ENCODE measurements at places on chromosomes 2 and 18.

DNA sequence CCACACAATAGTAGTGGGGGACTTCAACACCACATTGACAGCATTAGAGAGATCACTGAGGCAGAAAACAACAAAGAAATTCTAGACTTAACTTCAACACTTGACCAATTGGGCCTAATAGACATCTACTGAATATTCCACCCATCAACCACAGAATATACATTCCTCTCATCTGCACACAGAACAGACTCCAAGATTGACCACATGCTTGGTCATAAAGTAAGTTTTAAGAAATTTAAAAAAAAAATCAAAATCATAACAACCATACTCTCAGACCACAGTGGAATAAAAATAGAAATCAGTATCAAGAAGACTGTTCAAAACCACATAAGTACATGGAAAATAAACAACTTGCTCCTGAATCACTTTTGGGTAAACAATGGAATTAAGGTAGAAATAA, 9.0 kb upstream of the FLACC1 start:
- no peak for DNase-seq

GRCh38 chr18:55375930-55376329, 212.1 kb downstream of the TCF4 start:
- DNase-seq, result no peak

- DNase-seq, result no peak
Measured at GRCh38 chr18:24731981-24732380, 271.5 kb downstream of the HRH4 start.

DNA sequence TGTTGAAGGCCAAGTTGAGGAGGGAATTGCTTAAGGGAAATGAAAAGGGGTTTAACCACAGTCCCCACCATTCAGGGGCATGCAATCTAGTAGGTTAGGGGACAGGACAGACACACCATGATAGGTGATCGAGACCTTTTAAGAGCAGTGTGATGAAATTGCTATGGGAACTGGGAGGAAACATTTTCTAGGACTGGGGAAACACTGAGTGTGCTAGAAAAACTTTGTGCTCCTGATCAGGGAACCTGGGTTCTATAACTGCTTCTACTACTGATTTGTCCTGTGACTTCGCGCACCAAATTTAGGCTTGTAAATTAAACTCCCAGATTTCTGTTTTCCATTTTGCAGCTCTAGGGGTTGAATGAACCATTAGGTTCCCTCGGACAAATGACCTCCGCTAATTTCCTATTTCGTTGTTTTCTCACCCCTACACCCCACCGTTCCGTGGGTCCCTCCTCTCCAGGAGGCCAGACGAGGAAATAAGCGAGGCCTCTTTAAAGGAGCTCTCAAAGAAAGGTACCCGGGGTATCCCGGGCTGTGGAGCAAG, 371 bp upstream of the LCLAT1 start:
- no peak for DNase-seq

GRCh38 chr2:8710951-8711350, 29.1 kb downstream of the ID2 start:
- no peak for DNase-seq

DNA sequence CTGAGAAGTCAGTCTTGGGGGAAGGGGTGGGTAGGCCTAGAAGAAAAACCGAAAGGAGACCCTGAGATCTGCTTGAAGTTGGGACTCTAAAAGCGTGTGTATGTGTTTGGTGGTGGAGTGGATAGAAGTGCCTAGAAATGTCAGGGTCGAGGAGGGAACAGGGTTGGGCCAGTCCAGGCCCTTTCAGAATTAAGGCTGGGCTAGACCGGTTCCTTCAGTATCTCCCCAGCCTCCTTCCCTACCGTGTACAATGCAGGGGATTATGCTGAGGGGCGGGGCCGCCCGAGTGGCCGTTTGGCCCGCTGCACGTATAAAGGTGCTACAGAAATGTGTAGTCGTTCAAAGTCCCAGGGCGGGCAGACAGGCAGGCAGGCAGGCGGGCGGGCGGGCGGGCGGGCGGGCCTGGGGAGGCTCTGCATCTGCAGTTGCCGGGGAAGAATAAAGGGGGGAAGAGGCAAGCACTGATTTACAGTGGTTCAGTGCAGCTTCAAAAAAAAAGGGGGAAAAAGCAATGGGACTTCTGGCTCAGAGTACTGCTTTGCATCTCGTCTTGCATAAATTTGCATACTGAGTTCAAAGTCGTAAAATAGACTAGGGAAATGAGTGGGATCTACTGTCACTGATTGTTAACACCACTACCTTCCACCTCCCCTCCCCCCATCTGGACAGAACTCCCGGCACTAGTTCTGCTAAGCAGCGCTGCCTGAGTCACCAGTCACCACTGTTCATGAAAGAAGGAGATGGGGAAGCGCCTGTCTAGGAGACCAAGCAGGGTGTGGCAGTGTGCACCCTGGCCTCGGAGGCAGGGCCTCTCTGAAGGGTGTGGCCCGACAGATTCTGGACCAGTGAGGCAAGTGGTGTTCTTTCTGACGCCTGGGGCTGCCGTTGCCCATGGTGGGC, 3.6 kb downstream of the IGFBP2 start:
- no peak for DNase-seq

DNA sequence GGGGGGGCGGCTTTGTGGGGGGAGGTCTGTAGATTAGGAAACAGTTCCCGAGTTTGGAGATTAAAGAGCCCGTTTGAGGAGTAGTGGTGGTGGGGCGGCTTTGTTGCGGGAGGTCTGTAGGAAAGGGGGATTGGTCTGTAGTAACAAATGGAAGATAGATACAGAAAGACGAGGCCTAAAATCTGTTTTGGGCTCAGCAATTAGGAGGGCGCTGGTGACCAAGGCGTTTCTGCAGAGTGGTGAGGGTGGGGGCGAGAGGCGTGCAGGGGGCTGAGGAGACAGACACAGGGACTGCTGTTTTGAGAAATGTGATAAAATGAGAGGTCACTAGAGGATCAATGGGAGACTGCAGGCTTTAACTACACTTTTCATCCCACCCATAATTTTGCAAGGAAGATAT, 1.6 kb upstream of the ADNP2 start:
- DNase-seq, result no peak

DNA sequence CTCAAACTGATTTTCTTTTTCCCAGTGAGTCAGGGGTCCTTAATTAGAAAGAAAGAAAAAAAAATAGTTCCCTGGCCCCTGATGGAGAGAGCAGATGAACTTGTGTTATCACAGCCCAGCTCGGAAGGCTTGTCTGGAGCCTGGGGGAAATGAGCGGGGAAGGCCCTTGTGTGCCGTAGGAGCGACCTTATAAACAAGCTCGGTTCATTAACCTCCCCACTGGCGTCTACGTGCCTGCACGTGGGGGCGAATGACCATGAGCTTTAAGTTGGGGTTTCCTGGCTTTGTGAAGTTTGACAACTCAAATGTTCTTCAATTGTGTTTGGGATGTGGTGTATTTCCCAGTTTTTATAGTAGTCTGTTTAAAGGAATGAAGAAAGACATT, 69.5 kb downstream of the EPAS1 start:
- no peak for DNase-seq

- DNase-seq, result no peak
Measured at GRCh38 chr2:17363846-17364245, 154.4 kb downstream of the RAD51AP2 start.

- no peak for DNase-seq
Measured at GRCh38 chr2:225010804-225011203, 31.5 kb downstream of the DOCK10 start.

DNA sequence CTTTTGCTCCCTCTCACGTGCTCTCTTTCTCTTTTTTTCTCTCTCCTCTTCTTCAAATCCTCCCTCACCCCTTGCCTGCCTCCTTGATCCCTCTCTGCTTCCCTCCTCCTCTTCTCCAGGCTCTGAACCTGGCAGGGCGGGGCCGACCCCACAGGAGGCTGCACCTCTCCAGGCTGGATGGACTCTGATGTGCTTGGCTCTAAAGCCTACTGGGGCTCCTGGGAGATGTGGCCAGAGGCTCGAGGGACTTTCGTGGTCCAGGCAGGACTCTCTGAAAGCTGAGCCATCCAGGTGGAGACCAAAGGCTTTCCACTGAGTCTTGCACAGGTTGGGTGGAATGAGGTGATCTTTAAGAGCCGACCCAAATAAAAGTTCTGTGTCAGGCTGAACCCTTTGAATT, 25.4 kb downstream of the DYSF start:
- no peak for DNase-seq

DNA sequence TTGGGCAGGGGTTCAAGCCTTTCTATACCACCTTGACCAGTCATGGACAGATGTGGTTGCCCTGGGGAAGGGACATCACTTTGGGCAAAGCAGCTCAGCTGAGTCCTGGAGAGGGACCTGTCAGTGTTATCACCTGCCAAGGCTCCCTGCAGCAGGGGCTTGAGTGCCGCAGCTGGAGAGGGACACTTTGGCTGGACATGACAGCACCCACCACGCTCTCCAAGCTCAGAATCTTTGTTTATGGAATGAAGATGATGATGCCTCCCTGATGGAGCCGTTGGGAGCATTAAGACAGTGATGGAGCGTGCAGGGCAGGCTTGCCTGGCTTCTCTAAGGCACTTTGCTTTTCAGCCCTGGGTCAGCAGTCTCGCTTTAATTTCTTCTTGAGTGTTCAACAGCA, 4.3 kb upstream of the TFCP2L1 start:
- DNase-seq, result no peak

DNA sequence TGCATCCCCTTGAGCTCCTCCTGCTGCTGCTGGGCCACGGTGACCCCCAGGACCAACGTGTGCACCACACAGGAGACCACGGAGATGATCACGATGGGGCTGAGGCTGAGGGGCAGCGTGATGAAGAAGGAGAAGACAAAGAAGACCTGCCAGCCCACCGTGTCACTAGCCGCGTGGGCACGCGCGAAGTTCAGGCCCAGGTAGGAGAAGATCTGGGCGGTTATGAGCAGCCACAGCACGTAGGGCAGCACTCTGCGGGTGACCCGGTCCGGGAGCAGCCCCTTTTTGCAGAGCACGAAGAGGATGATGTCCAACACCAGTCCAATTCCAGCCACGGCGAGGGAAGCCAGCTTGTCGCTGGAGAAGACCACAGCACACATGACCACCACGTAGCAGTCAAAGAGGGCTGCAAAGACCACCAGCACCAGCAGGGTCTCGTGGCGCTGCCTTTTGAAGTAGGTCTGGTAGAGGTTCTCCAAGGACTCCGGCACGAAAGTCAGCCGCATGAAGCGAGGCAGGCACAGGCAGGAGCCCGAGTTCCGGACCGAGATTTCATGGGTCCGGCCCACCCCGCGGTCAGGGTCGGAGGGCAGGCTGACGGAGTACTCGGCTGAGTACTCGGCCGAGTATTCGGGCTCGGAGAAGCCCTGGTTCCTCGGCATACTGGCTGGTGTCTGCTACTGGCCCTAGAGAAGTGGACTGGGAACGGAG, 1.6 kb downstream of the ADCY3 start:
- DNase-seq, result no peak

DNA sequence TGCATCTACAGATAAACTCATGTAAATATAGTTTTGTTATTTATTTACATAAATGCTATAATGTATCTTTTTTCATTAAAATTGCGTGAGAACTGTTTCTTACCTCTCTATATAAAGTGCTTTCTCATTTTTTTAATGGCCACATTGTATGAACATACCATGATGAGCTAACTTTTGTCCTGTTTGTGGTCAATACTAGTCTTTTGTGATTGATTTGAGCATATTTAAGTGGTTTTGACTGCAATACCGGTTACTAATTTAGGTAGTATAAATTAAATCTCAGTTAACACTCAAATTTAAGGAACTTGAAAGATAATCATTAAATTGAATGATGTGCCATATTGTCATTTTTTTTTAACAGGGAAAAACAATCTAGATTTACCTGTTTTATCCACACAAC, 108.2 kb downstream of the HAUS1 start:
- DNase-seq, result no peak

DNA sequence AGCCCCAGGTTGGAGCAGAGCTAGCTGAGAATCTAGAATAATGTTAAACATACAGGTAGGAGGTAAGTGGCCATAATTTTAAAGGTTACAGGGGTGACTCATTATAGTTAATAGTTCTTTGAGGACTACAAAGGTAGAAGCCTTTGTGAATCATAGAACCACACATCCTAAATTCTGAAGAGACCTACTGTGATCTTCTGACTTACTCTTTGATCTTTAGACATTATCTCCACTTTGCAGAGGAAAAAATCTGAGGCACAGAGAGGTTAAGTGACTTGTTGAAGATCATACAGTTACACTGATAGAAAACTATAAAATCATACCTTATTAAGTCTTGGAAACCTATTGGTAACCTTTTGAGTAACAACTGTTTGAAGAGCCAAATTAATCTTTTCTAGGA, 1051.3 kb upstream of the NRXN1 start:
- no peak for DNase-seq

DNA sequence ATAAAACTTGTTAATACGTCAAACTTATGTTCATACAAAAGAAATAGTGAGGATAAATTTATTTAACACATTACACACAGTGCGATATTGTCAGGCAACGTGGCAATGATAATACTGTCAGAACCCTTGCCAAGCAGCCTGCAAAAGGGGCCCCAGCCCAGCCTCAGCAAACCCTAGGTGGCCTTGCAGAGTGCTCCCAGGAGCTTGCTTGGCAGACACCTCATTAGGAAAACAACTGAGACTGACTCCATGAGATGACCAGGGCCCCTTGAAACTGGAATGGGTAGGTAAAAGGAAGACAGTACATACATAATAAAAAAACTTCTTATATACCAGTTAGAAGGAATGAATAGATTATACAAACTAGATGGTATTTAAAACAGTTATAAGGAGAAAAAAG, 136.6 kb upstream of the EPC2 start:
- no peak for DNase-seq

DNA sequence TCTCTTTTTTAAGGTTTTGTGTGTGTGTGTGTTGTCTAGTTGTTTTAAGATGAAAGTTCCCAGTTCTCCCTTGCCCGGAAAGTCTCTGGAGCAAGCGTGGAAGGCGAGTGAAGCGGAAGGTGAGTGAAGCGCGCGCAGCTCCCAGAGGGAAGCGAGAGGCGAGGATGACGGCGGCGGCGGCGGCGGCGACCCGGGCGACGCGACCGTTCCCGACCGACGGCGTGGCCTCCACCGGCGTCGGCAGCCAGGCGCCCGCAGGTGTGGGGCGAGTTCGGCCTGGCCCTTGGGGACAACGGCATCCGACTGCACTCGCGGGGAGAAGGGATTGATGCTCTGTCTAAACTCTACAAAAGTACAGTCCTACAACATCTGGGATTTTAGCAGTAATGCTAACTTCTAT, 321.9 kb downstream of the CELF4 start:
- no peak for DNase-seq

DNA sequence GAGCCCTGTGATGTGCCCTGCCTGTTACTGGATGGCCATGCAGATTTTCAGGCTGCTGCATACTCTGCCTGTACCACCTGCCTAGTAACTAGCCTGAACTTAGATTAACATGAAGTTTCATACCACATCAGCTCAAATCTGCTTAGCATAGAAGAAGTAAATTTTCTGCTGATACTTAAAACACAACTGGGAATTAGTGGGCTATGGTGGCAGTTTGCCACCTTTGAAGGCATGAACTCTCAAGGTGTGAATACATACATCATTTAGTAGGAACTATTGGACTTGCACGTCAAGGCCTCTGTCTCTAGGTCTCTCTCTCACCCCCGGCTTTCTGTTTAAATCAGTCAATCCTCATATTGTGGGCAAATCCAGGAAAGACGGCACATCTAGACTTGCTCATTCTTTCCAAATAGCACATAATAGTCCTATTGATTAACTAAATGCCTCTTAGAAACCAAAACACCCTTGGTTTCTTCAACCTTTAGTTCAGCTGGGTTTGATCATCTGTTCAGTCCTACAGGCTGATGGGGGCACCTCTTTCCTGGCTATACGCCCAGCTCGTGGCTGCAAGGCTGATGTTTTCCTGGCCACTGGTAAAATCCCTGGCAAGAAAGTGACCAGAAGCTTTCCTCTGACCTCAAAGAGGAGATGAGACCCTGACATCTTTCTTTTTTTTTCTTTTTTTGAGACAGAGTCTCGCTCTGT, 58.4 kb downstream of the ALPK2 start:
- no peak for DNase-seq

- DNase-seq, result no peak
Measured at GRCh38 chr18:7541835-7542234, 25.3 kb upstream of the PTPRM start.

Data from SHP77 (cell line).